GM23338 (cell line): ENCODE measurements at places on chromosomes 12 and 14. TPM values are rescaled to one million over a fixed set of nuclear protein-coding genes. Genes with fewer than 3 reads are reported as not detected.

DNA sequence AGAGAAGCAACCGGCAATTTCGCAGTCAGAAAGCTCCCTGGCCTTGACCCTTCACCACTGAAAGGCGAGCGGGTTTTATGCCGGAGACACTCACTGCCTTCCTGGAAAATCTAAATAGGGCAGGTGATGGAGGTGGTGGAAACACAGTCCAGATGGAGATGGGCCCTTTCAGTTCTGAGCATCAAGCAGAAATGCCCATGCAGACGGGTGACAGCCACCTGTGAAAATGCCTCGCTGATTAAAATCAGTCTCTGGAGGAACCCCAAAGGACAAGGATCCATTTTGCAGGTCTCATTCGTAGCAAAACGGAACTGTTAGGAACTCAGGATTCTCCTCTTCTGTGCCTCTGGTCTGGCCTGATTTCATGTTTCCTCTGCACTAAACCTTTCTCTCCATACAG, 74.2 kb downstream of the FZD10 start:
- no peaks in the 10 kb centered on the region for H3K36me3 ChIP-seq
- no peak for DNase-seq
- H3K27me3 ChIP-seq: no peaks in the 10 kb centered on the region
- H3K27ac ChIP-seq: no peak overlapping the region

- H3K4me1 ChIP-seq: peaks cover 13% of the 10 kb centered on the region; the same call in 1 of the 2 replicates
- no peak overlapping the region for H3K27ac ChIP-seq
- no peaks in the 10 kb centered on the region for H3K36me3 ChIP-seq
- no peaks in the 10 kb centered on the region for H3K27me3 ChIP-seq
- no peak overlapping the region for H3K4me3 ChIP-seq
Measured at GRCh38 chr14:75249251-75249957, 29.2 kb upstream of the FOS start.

DNA sequence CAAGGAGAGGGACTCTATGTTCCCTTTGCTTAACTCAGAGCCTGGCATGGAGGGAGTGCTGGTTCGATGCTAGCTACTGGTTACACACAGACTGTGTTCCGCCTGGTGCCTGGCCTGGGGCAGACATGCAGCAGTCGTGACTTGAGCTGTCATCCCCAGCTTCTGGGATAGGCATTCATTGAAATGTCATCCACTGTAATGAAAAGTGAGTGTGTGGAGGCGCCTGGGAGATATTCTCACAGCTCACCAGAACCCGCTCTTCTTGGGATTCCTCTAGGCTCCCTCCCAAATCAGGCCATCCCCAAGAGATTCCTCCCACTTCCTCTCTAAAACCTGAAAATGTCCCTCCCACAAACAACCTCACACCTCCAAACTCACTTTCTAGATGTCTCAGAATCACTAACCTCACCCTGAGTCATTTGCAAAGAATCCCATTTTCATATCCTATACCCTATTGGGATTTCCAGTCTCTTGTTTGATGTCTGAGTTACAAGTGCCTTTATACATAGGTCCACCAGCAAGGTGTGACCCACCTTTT, 82.8 kb downstream of the CRACR2A start:
- no peaks in the 10 kb centered on the region for H3K36me3 ChIP-seq
- DNase-seq: no peak
- no peaks in the 10 kb centered on the region for H3K27me3 ChIP-seq
- no peaks in the 10 kb centered on the region for H3K4me1 ChIP-seq

DNA sequence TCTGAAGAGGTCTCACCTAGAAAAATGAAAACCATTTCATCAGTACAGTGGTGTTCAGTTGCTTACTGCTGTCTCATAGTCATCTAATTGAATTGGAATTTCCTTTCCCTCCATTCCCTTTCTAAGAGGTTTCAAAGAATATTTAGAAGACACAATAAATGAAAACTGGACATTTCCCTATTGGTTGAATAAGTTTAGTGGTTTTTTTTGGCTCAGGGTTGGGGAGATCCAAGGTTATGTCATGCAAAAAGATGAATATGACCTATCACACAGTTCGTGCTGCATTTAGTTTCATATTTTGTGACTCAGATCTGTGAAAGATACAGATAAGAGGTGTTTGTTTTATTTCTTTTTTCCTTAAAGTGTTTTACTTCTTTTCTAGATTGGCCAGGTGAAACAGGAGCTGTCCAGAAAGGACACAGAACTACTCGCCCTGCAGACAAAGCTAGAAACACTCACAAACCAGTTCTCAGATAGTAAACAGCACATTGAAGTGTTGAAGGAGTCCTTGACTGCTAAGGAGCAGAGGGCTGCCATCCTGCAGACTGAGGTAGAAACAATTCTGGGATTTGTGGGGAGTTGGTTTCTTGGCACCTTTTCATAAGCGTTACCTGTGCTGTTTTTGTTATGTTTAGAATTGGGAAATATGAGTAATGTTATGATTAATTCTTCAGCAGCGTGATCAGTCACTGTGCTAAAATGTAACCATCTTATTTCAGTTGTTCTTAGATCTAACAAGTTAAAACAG, 124.6 kb downstream of the ERC1 start:
- H3K4me1 ChIP-seq: no peaks in the 10 kb centered on the region
- H3K4me3 ChIP-seq: no peak overlapping the region
- no peak for DNase-seq

DNA sequence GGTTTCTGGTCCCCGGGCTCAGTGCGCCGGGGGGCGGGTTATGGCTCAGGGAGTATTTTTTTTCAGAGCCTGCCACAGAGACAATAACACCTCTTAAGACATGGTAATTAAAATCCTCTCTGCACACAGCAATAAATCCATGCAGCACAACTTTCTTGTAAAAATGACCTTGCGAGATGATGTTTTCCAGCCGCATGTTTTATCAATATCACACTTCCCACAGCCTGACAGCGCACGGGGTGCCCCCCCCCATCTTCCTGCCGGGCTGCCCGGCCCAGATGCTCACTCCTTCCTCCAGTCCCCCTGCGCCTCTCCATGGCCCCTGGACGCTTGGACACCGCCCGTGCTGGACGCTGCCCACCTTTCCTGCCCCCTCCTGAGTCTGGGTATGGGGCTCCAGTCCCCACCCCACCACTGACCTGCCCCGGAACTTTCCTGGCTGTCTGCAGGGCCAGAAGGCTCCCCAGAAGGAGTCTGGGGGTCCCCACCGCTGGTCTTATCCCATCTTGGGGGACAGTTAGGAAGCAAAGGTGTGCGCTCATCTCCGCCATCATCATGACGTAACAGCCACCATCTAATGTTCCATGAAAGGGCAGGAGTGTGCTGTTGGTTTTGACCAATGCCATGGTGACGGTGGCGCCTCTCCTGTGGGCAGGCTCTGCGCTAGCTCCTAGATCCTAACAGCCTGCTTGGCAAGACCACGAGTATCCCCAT, 182.9 kb downstream of the KIF26A start:
- no peak for DNase-seq
- no peaks in the 10 kb centered on the region for H3K36me3 ChIP-seq

- no peak overlapping the region for H3K27ac ChIP-seq
- no peak for DNase-seq
- peaks cover 21% of the 10 kb centered on the region for H3K4me1 ChIP-seq
- no peaks in the 10 kb centered on the region; the same call in 1 of the 2 replicates for H3K36me3 ChIP-seq
- no peak overlapping the region for H3K4me3 ChIP-seq
Measured at GRCh38 chr14:99821519-99822508, 28.6 kb downstream of the EML1 start.

GRCh38 chr14:68908803-68909202, 70.3 kb downstream of the ACTN1 start:
- H3K27me3 ChIP-seq: no peaks in the 10 kb centered on the region
- H3K36me3 ChIP-seq: 0 out of 2 replicates have a peak, but pooled peaks cover 3% of the 10 kb centered on the region
- no peak for DNase-seq
- no peaks in the 10 kb centered on the region for H3K4me1 ChIP-seq
- no peak overlapping the region for H3K27ac ChIP-seq

ATP2B1 gene
- total RNA-seq: 20.4 and 42.3 TPM in 2 replicates
